HAP-1 (cell line): ENCODE measurements at places on chromosomes 3 and 15.
A peak's percentile ranks its signal among the peaks of the same experiment; 100 is the strongest.

GRCh38 chr15:91118817-91119590 lies 18.9 kb downstream of the SV2B start:
- no peak for DNase-seq

GRCh38 chr3:46102059-46102779 lies 74.9 kb upstream of the XCR1 start:
- DNase-seq: no peak

DNA sequence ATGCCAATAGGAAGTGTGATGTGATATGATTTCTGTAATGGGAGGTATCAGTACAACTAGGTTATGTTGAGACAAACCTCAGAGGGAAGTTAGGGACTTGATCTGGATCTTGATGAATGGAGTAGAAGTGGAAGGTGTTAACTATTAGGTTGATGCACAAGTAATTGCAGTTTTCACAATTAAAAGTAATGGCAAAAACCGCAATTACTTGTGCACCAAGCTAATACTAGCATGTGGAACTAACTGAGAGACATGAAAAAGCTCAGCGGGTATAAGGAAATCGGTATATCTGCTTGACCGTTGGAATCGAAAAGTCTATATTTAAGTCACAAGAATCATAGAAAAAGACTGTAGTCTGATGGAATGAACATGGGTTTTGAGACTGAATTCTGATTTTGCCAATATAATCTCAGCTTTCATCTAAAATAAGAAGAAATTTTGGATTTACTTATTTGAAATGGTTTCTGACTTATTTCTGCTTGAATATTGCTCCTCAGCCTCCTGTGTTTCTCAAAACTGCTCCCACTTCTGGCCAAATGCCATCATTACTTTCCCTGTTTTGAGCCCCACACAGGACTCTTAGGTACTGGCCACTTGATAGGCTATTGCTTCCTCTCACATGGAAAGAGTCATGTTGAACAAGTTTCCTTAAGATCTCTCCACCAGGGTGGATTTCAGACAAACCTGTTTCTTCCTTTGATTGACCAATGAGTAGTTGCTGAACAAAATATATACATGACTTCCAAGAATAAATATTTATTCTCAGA lies 271.5 kb upstream of the COL8A1 start:
- peak; percentile 8 for DNase-seq

DNA sequence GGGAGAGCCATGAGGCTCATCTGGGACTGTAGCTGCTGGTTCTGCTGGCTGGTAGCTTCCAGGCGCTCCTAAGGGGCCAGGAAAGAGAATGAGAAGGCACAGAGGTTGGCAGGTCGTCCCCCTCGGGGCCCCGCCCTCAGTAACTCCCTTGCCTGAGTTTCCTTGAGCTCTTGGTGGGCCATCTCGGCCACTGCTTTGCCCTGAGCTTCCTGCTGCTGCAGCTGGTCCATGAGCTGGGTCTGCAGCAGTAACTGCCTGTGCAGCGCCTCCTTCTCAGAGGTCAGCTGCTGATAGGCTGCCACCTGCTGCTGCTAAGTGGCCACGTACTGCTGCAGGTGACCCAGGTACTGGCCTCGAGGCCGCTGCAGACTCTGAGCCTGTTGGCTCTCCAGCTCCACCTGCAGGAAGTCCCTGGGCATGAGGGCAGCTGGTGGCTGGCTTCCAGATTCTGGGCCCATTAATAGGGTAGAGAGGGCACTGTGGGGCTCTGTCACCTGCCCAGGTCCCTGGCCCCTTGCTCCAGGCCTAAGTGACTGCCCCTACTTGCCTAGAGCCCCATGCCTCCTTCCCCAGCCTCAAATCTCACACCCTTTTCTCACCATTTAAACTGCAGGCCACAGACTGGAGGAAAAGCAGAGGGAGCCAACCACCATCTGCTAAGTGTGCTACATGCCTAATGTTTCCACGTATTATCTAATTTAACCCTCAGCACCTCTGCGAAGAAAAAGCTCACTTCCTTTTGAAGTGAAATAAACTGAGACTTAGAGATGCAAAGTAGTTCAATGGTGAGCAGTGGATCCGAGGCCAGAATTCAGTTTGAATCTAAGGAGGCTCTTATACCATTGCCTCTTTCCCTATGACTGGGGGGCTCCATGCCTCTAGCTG lies 10.8 kb upstream of the VPS33B start:
- no peak for DNase-seq

DNA sequence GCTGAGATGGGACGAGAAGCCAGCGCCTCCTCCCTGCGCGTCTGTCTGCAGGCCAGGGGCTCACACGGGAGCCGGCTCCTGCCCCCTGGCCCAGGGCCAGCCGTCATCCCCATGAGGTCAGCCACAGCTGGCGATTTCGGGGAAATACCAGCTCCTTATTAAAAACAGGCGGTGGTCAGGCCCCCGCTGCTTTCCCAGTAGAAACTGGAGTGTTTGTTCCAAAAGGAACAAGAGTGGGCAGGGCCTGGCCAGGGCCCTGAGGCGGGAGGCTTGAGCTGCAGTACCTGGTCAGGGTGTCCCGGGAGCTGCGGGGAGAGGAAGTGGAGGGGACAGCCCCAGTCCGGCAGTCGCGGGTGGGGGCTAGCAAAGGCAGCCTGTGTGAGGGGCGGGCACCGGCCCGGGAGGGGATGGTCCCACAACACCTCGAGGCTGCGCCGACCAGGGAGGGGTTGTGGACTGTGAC lies 17.8 kb downstream of the MYL3 start:
- DNase-seq: no peak

- no peak for DNase-seq
Measured at GRCh38 chr15:57948351-57949289, 116.9 kb downstream of the ALDH1A2 start.

DNA sequence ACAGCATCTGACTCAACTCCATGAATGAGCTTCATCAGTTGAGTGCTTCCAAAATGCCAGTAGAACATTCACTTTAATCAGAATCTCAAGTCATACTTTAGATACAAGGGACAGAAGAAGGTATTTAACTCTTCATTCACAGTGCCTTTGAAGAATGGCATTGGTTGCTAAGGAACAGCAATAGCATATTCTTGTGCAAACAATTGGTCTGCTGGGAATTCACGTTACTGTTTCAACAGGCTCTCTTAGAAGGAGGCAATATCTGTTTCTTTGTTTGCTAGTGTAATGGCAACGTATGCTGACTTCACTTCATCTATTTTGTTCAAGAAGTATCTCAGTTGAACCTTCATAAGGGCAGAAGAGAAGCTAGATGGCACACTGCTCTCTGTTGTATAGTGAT lies 113.9 kb downstream of the TMEM108 start:
- DNase-seq: no peak

- DNase-seq: peak; percentile 74
Measured at GRCh38 chr3:15268033-15268631, 62.1 kb downstream of the CAPN7 start.

GRCh38 chr15:86915811-86916331 lies 836.2 kb downstream of the AGBL1 start:
- DNase-seq: peak; percentile 53

DNA sequence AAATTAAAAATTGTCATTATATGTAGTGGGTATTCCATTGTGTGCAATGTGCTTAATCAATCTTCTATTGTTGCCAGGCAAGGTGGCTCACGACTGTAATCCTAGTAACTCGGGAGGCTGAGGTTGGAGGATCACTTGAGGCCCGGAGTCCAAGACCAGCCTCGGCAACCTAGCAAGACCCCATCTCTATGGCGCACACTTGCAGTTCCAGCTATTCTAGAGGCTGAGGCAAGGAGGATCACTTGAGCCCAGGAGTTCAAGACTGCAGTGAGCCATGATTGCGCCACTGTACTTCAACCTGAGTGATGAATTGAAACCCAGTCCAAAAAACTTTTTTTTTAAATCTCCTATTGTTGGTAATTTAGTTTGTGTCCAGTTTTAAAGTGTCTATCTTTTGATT lies 33.4 kb upstream of the ABHD2 start:
- DNase-seq: no peak

DNA sequence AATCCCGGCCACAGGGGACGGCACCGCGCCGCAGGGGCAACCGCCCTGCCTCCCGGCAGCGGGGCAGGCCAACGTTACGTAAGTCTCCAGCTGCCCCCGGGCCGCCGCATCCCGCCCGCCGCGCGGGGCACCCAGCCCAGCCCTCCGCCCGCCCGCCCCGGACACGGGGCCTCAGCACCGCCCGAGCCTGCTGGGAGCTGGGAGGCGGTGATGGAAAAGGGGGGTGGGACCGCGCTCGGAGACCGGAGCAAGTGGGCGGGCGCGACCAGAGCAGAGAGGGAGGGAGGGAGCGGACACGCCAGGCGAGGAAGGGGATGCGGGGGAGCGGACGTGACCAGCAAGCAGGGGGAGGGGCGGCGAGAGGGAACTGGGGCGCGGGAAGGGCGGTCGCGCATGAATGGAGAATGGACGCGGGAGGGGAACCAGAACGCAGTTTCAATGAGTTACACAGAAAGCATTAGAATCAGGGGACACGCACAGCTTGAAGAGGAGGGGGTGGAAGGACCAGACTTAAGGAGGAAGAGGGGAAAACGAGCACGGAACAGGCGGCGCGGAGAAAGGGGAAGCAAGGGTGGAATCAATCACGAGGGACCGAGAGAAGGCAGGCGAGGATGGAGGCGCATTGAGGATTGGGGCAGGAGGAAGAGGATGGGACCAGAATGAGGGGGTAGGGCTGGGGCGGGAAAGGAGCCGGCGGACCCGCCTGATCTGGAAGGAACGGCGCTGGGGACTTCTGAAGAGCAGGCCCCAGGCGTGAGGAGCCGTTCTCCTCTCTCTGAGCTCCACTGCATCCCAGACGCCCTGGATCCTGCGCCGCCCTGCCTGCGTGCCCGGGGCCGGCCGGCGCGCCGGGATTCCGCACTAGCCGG lies 559 bp downstream of the PKM start:
- peak; percentile 100 for DNase-seq
